ENCODE measurements at places on chromosomes 7 and 10.

DNA sequence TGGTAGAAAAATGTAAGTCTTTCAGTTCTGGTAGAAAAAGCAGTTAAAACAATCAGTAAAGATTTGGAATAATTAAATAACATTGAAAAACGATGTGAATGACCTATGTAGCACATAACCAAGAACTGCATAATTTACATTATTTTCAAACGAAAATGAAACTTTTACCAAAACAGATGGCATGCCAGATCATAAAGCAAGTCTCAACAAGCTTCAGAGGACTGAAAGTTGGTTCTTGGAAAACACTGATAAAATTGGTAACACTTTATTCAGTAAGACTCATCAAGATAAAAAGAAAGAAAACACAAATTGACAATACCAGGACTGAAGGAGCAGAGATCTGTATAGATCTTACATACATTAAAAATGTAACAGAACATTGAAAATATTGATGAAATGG, 92.8 kb downstream of the VIPR2 start:
- no peak for DNase-seq

- DNase-seq: no peak
Observed at GRCh38 chr10:46317370-46317769, 30.6 kb downstream of the ANTXRL start.

- no peak for DNase-seq
Observed at GRCh38 chr10:70093335-70093944, 39.2 kb downstream of the AIFM2 start.

DNA sequence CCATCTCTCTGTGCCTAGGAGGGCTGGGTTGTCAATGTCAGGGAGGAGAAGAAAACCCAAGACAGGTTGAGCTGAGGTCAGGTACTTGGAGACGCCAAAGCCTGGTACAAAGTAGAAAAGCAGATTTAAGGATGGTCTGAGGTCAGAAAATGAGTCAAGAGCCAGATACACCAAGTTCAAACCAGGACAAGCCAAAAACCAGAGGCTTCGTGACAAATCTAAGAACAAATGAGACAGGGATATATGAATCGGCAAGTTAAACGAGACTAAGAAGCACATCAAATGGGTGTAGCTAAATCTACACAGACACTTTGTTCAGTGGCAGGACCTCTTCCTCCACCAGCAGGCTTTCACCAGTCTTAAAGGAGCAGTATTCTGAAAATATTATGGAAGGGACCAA, 34.2 kb downstream of the C7orf33 start:
- no peak for DNase-seq

DNA sequence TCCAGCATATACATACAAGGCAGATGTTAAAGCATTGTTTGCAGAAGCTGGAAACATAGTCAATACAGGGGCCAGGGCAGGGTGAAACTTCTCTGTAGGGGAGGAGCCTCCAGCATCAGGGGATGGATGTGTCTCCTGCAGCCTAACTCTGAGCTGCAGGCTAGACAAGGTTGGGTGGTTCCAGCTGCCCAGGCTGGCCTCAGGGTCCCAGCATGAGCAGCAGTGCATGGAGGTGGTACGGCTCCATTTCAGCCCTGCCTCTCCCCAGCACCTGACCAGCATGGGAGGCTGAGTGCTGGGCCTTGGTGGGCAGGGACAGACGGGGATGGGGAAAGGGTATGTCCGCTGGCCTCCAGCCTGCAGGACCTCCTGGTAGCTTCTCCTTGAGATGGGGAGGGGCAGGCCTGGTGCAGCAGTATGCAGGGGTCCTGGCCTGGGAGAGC, 7.4 kb upstream of the TBRG4 start:
- no peak for DNase-seq

DNA sequence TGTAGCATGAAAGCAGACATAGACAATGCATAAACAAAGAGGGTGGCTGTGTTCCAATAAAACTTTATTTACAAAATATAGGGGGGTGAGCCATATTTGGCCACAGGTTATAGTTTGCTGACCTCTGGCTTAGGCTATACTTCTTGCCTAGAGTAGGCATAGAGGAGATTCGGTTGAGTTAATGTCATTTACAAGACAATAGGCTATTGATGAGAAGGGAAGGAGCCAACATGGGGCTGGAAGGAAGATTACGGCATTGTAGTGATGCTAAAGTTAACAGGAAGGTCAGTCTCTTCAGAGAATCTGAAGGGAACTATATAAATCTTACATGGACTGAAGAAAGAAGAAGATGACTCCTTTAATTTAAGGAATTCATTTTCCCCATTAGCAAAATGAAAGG, 463.5 kb downstream of the HTR7 start:
- DNase-seq: no peak

- no peak for DNase-seq
Observed at GRCh38 chr10:67912331-67912946, 28.0 kb downstream of the SIRT1 start.

DNA sequence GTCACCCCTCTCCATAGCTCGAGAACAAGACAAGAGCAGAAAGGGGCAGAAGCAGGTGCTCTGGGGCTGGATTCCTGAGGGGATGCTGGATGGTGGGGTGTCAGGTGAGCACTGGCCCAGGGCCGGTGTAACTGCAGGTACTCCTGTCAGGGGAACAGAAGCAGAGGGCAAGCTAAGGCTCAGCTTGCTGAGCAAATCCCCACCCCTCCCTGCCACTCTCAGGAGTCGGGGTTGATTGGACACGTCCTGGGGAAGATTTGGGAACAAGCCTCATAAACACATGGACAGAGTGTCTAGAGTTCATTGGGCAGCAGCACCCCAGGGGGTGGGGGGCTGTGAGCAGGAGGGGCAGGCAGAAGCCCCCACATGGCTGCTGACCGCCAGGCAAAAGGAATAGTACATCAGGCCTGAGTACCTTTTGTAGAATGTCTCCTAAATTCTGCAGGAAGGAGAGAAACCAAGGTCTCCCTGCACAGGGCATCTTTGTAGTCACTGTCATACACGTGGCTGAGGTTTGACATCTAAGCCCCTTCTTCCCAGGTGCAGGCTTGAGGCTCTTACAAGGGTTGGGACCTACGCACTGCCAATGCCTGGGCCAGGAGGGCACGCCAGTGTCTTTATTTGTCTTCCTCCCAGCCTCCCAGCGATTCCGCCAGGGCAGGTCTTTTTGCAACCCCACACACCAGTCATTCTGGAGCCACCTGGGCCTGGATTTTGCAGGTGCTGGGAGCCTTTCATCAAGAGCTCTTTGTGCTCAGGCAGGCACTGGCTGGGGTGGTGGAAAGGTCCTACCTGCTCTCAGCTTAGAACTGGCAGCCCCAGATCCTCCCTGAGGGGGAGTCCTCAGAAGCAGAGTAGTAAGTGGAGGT, 2.8 kb downstream of the CALML3 start:
- DNase-seq: no peak

- no peak for DNase-seq
Observed at GRCh38 chr7:4797858-4798705, 22.7 kb downstream of the AP5Z1 start.

DNA sequence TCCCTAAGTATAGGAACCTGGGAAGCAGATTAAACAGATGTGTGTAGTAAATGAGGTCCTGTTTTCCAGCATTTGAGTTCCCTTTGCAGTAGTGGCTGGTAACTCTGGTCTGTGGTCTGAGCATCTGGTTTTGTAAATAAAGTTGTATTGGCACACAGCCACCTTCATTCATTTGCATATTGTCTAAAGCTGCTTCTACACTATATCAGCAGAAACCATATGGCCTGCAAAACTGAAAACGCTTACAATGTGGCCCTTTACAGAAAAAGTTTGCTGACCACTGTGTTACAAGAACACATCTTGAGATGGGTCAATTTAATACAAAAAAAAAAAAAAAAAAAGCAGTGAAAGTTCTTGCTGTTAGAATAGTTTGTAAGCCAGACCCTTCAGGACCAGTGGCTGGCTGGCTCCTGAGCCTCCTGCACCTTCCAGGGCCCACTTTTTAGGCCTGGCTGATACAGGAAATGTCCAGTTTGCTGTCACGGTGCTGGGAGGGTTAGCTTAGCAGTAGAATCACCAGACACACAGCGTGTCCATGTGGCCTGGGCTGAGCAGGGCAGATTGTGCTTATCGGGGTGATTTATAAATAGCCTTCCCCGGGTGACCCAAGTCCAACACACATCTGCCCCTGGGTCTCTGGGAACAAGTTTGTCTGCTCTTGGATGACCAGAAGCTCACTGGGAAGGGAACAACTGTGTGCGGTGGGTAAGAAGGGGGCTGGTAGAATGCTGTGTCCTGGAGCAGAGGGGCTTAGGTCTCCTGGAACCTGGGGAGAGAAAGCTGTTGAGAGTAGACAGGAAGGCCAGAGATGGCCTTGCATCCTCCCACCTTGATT, 1.4 kb downstream of the C10orf71 start:
- DNase-seq: no peak

- no peak for DNase-seq
Observed at GRCh38 chr7:106812027-106812643, 52.9 kb upstream of the PIK3CG start.

DNA sequence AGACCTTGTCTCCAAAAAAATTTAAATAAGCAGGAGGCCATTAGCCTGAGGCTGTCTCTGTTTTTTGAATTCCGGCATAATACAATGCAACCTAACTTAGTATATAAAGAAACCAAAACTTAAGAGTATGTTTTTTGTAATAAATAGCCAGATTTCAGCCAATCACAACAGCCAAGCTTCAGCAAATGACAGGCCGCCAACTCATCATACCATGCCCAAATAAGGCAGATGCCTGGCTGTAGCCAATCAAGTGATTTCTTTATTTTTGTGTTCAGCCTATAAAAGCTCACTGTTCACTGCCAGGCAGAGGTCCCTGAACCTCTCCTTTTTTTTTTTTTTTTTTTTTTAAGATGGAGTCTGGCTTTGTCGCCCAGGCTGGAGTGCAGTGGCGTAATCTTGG, 12.7 kb upstream of the PURB start:
- DNase-seq: no peak

GRCh38 chr7:111509288-111509687, 53.0 kb downstream of the IMMP2L start:
- DNase-seq: no peak

GRCh38 chr7:29564496-29565223, 1.0 kb downstream of the PRR15 start:
- DNase-seq: no peak
